ENCODE measurements at places on chromosomes 7 and 10.

DNA sequence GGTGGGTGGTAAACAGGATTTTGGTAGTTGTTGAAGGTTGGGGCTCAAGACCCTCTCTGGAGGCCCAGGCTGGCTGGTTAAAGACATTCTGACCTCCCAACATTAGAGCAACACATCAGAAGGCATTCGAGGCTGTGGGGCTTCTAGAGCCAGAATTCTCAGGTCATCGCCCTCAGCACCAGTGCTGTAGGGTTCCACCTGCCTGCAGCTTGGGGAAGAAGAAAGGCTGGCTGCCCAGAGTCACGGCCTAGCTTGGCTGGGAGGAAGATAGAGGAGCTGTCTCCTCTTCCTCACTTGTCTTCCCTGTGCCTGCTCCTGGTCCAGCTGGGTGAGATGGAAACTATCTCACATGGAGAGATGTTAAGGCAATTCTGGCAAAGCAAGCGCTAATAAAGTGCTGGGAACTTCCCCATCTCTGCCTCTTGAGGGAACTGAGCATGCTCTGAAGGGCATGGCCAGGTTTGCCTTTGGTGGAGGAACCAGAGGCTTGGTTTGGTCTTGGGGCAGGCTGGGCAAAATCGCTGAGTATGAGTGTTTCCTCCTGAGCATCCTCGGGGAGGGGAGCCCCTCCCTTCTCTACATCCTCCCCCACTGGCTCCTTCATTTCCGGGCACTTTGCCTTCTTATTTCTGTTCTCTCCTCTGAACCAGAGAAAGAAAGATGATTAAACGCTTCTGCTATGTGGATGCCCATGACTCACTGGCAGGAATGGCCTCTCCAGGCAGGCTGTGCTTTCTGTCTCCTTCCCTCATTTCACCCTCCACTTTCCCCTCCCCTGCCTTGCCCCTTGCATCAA, 509.0 kb upstream of the PODXL start:
- DNase-seq: no peak

DNA sequence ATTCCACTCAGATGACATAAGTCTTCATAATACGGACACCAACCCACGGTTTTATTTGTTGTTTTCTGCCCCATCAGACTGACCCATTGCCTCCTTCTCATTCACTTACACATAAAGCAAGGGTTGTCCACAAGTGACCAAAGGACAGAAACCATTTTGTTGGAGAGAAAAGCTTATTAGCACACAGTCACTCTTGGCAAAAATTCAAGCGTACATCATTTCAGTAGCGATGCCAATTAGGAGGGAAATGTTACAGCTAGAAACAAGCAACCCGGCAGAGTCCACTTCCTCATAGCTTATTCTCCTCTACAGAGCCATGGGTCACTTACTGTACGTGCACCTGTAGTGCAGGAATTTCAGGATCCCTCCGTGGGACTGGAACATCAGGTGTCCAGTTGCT, 23.0 kb downstream of the ABLIM1 start:
- no peak for DNase-seq

DNA sequence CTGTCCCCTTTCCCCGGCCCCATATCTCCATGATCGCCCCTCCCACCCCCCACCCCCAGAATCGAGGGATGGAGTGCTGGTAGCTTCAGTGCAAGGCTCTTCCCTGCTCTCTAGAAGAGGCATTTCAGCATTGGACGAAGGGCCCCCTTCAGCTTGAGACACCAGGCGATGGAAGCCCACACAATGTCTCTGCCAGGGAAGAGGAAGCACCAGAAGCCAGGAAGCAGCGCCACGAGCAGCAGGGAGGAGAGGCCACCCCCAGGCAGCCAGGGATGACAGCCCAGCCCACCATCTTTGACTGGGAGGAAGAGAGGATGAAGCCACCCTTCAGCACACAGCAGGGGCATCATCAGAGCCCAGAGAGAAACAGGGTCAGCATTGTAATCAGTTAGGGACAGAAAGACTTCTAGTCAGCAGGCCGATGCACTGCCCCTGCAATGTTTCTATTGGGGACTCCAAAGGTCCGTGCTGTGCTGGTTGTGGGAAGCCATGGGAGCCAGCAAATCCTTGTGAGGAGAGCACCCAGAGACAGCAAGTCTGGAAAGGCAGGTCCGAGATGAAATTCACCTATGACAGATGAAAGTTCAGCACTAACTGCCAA, 15.7 kb downstream of the TMEM72 start:
- DNase-seq: peak; percentile 54

- no peak for DNase-seq
These were observed 107.8 kb downstream of the HECW1 start for GRCh38 chr7:43220250-43220649.

- peak; percentile 35 for DNase-seq
These were observed 36.1 kb downstream of the PPP1R3C start for GRCh38 chr10:91596825-91597196.

DNA sequence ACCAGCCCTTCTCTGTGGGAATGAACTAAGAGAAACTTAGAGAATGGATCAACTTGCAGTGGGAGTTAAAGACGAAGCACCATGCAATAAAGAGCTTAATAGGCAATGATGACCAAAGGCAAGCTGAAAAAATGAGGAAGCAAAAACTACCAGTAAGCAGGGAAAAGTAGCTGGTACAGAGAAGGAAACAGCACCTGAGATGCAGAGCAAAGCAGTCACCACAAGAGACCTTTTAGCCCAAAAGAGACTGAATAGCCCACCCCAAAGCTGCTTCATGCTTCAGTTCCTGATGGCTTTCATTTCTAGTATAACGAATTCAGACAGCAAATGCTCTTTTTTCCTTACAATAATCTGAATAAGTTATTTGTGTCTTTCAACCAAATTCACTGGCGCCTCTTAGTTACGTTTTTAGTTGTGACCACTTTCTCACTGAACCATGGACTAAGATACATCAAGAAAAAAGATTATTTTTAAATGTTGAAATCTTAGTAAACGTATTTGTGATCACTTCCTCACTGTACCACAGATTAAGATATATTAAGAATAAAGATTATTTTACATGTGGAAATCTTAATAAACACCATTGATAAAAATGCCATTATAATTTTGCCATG, 76.0 kb downstream of the USP6NL start:
- no peak for DNase-seq

- DNase-seq: no peak
These were observed 79.3 kb downstream of the CSTF2T start for GRCh38 chr10:51620131-51620530.

- DNase-seq: no peak
These were observed 46.4 kb downstream of the MTURN start for GRCh38 chr7:30181211-30181610.

DNA sequence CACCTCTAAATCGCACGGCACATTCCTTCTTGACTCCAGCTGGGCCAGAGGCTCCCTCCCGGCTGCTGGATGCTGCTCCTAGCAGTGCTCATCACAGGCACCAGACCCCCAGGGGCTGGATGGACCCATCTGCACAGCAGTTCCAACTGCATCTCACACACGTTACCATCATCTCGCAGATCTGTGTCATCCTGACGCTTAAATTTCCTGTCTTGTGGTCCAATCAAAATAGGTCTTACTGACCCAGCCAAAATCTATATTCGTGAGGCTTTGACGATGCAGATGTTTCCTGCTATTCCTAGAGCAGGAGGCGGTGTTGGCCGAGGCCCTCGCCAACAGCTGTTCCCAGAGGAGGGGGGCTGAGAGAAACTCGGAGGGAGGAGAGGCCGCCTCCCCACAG, 108.0 kb downstream of the MKI67 start:
- no peak for DNase-seq

DNA sequence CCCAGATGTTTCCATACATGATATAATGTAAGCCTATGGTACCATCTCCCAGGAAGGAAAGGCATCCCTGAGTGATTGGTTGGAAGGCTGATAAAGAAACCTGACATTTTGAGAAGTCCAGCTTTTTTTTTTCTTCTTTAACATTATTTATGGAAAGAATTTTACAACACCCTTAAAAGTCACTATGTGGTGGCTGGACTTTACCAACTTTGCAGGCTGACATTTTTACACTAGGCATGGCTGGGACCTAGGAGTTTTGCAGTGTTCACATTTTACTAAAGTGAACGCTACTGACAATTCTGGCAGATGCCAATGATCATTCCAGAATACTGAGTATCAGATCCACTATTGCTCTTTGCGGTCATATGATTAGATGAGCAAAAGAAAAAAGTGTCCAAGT, 239.9 kb downstream of the GLI3 start:
- no peak for DNase-seq

GRCh38 chr10:3757250-3757637, 27.8 kb downstream of the KLF6 start:
- no peak for DNase-seq

DNA sequence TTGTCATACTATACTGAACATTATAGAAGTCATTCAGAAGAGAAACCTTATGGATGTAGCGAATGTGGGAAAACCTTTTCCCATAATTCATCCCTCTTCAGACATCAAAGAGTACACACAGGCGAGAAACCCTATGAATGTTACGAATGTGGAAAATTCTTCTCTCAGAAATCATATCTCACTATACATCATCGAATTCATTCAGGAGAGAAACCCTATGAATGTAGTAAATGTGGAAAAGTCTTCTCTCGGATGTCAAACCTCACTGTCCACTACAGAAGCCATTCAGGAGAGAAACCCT, 19.4 kb downstream of the RBAK start:
- no peak for DNase-seq
